GOT3 (cell line): ENCODE measurements at places on chromosomes 5 and 9.

DNA sequence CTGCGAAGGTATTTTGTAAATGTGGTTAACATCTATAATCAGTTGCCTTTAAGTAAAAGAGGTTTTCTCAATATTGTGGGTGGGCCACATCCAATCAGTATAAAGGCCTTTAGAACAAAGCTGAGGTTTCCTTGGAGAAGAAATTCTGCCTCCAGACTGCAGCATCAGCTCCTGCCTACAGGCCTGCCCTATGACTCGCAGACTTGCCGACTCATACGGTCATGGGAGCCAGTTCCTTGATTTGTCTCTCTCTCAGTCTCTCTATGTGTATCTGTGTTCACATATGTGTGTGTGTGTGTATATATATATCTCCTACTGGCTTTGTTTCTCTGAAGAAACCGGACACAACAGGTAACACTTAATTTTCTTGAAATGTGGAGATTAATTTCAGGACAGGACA, 45.3 kb downstream of the SLC36A1 start:
- DNase-seq: no peak

DNA sequence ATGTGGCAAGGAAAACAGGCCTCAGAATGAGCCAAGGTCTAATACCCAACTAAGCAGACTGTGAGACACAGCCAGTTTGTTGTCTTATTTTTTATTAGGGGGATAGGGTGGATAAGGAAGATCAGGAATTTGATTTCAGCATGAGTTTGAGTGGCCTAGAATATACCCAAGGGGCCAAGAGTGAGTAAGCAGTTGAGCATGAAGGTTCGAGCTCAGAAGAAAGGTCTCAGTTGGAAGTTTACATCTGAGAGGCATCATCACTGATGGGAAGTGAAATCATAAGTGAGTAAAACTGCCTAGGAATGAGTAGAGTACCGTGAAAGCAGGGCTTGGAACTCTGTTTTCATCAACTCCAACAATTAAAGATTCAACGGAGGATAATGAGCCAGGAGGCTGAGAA, 12.6 kb downstream of the PSMD5 start:
- no peak for DNase-seq

- DNase-seq: no peak
These were observed 20.4 kb downstream of the BDP1 start for GRCh38 chr5:71475788-71476384.

DNA sequence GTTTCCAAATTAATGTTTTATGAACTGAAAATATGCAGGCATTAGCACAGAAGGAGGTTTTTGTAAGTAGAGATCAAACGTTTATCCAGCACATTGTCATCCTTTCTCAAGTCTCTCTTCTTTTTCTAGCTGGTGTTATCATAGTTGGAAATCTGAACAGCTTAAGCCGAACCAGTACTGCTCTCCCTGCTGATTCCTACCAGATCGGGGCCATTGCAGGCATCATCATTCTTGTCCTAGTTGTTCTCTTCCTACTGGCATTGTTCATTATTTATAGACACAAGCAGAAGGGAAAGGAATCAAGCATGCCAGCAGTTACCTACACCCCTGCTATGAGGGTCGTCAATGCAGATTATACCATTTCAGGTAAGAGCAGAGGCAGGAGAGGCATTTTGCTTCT, 72.1 kb upstream of the PRRC1 start:
- DNase-seq: no peak

DNA sequence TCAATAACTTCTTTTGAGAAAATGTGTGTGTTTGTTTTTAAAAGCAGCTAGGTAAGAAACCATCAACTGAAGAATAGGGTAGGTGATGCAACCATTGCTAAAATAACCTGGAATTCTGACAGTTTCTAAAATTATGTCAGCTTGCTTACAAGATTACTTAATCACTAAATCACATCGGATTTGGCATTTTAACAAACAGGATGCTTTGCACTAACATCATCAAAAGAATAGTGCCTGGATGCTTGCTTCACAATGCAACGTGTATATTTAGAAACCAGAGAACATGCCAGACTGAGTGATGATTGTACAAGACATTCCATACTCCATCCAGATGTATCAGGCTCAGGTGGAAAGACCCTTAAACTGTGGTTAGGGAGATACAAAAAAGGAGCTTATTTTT, 43.9 kb downstream of the PAM start:
- no peak for DNase-seq

GRCh38 chr5:43078956-43079355, 38.8 kb upstream of the ANXA2R start:
- no peak for DNase-seq

DNA sequence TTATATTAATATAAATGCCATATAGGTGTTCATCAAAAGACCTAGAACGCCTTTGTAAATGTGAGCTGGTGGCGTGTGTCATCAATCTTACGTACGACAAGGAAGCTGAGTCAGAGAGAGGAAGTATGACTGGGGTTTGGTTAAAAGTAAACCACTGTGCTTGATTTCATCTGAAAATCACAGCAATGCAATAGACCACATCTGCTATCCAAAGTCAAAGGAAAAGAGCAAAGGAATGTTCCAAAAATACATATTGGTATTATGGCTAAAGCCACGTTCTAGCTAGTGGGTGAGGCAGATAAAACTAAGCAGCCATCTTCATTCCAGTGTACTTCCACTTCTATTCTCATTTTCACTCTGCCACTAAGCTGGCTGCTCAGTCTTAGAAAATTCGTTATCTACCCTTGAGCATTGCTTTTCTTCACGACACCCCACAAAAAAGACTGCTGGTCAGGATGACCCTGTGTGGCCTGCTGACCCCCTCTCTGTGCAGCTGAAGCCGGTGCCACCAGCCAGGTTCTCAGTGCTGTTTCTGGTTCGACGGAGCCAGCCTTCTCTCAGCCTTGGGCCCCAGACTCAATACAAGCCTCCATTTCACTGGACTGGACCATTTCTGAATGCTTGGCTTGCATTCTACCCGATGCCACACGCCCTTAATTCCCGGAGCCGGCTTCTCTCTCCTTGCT, 23.8 kb downstream of the SHC3 start:
- DNase-seq: no peak

GRCh38 chr9:121286973-121287741, 19.2 kb downstream of the GSN start:
- peak; percentile 34 for DNase-seq

- DNase-seq: no peak
These were observed 32.5 kb downstream of the TENT4A start for GRCh38 chr5:6745706-6746222.

- DNase-seq: no peak
These were observed 240.3 kb upstream of the NREP start for GRCh38 chr5:111997308-111997707.

DNA sequence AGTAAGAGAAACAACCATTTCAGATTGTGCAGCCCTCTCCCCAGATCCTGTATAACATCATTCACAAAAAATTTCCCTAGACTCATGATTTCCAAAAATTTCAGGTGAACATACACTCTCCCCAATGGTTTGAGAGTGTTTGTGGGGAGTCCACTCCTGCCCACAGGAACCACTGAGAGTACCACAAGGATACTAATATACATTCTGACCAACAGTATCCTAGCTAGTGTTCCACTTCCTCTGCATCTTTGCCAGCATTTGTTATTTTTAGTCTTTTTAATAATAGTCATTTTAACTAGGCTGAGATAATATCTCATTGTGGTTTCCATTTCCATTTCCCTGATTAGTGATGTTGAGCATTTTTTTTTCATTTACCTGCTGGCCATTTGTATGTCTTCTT, 155.4 kb downstream of the DTWD2 start:
- DNase-seq: no peak

DNA sequence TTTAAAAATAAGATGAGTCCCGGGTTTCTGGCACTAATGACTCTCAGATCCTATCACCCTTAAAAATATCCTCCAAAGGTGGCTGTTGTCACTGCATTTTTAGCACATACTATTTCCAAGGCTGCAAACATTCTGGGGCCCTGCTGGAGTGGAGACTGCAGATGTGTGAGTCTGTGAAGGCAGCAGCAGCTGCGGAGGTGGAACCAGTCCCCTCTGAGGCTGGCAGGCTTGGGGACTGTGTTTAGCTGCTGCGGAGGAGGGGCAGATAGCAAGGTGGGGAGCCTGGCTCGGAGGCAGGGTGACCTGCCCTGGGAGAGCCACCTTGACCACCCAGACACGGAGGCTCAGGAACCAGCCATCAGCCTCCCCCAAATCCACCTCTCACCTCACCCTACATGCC, 77.0 kb downstream of the C5orf15 start:
- no peak for DNase-seq

GRCh38 chr9:122334916-122335315, 35.9 kb upstream of the PTGS1 start:
- no peak for DNase-seq

DNA sequence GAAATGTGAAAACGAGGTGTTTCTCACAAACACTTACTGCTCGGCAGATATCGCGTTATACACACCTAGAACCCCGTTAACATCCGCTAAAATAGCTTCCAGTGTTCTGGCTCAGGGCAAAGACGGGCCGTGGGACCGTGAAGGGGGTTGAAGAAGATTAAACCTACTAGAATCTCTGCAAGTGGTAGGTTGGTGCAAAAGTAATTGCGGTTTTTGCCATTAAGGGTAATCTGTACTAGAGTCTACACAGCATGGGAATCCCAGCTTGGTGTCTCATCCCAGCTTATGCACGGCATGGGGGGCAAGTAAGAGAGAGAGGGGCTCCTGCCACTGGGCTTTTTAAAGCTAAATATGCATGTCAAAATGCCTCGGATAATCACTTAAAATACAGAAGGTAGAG, 43.9 kb downstream of the HRH2 start:
- DNase-seq: no peak

GRCh38 chr5:141135030-141135717, at the start of gene PCDHB5:
Gene PCDHB5, plus strand, starts transcription at chr5:141135206. Its CDS starts 229 bp downstream, at chr5:141135435.
- no peak for DNase-seq

- no peak for DNase-seq
These were observed 28.4 kb downstream of the ZDHHC11B start for GRCh38 chr5:756171-756570.

- no peak for DNase-seq
These were observed 24.6 kb downstream of the SPARC start for GRCh38 chr5:151661968-151662732.

GRCh38 chr5:120761986-120762385, 297.9 kb downstream of the PRR16 start:
- no peak for DNase-seq

DNA sequence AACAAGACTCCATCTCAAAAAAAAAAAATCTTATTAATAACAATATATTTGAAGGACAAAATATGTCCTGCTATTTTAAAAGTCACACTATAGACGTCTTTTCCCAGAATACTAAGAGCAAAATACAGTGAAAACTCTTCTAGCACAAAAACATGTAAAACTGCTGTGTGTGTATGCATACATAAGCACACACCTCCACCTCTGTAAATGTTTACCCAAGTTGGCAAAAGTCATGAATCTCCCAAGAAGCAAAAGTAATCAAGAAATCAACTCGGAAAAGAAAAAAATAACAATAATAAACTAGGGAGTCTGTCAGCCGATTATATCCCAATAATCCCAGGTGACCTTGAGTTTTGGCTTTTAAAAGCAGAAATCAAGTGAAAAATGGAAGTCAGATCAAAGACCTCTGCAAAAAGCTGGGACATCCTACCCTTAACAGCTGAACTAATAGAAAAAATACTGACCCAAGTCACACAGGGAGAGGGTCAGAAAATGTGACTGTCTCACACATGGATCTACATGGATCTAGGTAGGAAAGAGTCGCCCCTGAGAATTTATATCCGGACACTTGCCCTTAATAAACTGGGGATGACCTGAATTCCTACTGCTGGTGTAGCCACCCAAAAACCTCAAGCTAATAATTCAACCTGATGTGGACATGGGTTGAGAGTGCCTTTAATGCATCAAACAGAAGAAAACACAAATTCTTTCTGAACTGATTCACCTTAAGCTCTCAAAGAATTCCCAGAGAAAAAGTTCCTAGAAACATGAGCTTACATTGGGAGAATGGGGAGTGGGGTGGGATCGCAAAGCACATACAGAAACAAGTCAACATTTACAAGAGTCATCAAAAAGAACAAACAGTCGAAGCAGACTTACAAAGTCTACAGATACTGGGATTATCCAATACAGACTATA, 29.9 kb downstream of the LPAR1 start:
- no peak for DNase-seq

DNA sequence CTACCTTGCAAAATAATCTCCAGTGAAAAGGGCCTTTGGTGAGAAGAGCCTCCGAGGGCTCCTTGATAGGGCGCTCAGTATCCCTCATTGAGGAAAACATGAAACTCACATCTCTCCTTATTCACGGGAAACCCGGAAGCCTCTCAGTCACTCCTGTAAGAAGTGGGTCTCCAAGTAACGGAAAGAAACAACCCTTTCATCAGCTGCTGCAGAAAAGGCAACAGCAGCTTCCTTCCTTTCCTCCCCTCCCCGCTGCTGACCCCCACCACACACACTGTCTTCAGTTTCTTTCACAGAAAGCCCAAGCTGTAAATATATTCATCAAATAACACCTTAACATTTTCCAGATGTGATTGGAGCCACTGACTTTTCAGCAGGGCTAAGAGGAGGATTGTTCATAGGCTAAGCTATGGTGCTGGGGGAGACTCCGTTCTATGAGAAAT, 81.4 kb downstream of the C9orf152 start:
- DNase-seq: no peak

- no peak for DNase-seq
These were observed 9.6 kb downstream of the TMOD1 start for GRCh38 chr9:97510797-97511654.

GRCh38 chr9:71001780-71002386, 119.5 kb downstream of the TRPM3 start:
- no peak for DNase-seq

DNA sequence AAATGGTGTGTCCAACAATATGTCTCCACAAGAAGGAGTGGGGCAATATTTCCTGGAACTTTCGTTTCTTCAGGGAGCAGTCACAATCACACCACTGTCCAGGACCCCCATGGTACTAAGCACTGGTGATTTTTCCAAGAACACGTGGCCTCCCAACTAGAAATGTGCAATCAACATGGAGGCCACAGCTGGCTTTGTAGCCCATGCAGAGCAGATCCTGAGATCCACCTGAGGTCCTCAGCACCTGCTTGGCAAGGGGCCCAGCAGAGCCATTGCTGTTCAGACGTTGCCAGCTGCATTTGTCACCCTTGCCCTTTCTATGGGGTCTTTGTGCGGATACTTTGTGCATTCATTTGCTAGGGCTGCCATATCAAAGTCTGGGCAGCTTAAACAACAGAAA, 334.5 kb upstream of the IRX4 start:
- DNase-seq: no peak

GRCh38 chr9:136609160-136609475, 53.6 kb upstream of the EGFL7 start:
- DNase-seq: no peak

DNA sequence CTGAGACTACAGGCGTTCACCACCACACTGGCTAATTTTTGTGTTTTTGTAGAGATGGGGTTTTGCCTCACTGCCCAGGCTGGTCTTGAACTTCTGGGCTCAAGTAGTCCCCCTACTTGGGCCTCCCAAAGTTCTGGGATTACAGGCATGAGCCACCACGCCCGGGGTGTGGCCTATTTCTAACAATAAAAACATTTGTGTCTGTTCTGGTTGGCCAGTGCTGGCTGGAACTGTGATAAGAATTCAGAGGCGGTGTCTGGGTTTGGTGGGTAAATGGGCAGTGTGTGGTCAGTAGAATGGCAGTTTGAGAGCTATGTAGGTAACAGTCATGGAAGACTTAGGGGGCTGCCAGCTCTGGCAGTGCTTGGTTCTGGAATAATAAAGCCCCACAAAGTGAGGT, 46.9 kb upstream of the SYNPO start:
- DNase-seq: no peak

- no peak for DNase-seq
These were observed at the start of gene HMHB1 for GRCh38 chr5:143812085-143812705. Gene HMHB1, plus strand, starts transcription at chr5:143812161.

- no peak for DNase-seq
These were observed 37.1 kb downstream of the DMRT2 start for GRCh38 chr9:1087120-1087881.
